OCI-LY7 (cell line): ENCODE measurements at places on chromosomes 4 and X. TPM values are rescaled to one million over a fixed set of nuclear protein-coding genes. Genes with fewer than 3 reads are reported as not detected.

DNA sequence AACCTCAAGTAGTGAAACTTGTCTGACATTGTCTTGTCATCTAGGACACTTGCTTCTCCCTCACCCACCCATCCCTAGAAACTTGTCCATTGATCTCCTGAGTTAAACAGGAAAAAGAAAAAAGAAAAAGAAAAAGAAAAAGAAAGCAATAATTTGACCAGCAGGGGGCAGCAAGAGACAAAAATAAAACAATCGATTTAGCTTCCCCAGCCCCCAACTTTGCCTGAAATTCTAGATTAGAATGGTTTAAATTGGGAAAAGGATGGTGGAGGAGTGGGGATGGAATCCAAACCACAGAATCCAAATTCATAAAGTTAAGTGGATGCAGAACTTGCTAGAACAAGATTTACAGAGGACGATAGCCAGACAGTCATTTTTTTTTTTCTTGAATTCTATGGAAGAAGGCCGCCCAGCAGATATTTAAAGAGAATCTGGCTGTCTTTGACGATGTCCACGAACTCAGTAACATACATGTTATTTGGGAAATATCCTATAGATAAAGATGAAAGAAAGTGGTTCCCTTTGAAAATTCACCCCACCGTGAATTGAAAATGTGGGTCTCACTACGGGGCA is 282.9 kb downstream of the USP46 start:
- DNase-seq = peak; percentile 48

PNMA6A gene
- 2.2 and 2.4 TPM in 2 replicates for total RNA-seq

ANAPC10 gene
- total RNA-seq = 31.6 and 39.2 TPM in 2 replicates

DNA sequence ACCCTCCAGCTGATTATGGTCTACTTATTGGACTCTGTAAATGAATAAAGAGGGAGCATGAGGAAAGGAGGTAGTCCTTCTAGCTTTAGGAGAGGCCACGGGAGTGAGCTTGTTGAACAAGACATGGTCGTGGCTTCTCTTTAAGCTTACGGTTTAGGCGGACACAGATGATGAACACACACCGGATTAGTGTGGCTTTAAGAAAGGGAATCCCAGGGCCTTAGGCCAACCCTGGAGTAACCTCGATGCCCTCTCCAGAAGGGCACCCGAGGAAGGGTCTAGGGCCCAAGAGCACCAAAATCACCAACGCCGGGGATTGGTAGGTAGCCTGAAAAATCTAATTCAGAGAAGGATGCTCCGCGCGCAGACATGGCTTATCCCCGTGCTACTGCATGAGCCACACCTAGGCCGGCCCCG is 39.4 kb downstream of the ERVMER34-1 start:
- DNase-seq = no peak
